Stimulated activated CD4-positive, alpha-beta T cell treated with anti-CD3 and anti-CD28 coated beads, Interleukin-2, amount 100 ng/mL, for 48 hours (primary cell): ENCODE measurements at places on chromosomes 12 and 14.

DNA sequence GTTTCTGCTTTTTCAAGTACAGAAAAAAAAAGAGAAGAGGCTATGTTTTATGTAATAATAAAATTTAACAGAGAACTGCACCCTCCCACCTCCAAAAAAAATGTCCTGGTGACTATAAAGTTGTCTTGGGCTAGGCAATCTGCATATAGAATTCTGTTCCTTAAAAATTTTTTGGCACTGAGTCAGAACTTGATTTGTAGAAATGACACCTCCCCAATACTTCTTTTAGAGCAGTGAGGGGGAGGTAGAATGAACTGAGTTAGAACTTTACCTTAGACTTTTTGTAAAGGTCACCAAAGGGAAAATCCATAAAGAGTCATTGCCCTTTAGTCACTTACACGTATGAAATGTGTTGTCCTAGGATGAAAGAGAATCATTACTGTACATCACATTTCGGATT is 80.0 kb downstream of the BTG1 start:
- DNase-seq = no peak

DNA sequence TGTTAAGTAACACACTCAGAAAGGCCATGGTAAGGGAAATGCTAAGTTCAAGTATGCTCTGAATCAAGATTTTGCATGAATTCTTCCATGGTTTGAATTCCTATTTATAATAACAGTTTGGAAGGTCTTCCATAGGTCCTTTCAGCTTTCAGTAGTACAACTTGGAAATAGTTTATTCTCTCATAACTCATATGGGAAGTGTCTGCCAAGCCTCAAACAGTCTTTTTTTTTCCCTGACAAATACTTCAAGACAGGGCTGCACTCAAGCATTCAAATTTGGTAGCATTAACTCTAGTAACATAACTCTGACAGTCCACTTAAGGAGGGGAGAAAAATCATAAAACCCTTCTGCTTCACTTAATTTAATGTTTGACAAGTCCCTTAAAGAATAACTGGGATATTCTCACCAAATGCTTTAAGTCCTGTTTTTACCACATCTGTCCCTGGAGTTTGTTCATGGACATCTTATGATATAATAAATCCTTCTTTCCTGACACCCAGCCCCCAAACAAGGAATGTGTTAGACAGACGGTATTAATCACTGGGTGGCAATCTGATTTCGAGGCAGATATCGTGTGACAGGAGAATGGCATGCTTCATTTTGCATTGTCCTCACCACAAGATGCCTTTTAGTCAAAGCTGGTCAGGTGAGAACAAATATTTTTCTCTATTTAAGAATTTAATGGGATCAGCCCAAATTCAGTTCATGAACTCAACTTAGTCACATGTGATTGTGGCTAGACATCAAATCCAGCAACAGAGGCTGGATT is 165.7 kb downstream of the BMP4 start:
- no peak for DNase-seq

GRCh38 chr14:50397390-50398188 is 908 bp upstream of the CDKL1 start:
- DNase-seq = no peak

DNA sequence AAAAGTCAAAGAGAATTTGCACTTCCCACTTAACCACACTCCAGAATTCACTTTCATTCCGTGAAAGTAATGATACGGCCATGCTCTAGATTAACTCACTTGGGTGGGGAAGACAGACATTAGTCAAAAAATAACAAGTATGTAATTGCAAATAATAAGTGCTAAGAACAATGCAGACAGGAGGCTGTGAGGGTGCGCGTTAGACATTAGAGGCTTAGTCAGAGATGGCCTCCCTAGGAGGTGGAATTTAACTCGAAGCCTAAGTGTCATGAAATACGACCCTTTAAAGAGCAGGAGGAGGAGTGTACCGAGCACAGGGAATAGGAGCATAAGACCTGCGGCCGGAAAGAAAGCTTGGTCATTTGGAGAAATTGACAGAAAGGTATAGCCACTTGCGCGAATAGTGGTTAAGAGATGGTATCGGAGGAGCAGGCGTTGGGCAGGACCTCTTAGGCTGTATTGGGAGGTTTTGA is 628 bp downstream of the SNRPF start:
- no peak for DNase-seq

DNA sequence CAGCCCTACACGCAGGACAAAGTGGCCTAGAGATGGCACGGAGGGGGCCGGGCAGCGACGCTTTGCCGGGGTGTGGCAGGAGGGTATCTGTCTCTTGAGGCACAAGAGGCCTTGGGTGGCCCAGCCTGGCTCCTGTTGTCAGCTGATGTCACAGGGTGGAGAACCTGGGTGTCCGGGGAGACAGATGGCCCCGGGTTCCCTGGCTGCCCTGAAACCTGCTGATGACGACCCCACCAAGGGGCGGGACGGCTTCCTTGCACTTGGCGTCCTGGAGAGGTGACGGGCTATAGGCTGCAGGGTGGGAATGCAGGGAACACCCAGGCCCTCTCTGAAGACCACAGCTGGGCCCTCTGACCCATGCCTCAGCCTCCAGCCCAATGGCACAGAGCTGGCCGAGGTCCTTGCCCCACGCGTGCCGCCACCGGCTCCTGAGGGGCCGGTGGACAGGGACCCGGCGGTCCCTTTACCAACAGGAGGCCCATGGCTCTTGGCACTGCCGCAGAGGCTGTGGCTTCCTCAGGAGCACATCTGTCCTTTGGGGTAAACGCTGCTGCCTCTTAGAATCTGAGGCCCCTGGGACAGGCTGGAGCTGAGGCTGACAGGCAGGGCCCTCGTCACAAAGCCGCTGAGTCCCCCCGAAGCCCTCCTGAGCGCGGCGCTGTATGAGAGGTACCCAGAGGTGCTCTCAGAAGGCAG is 16.4 kb downstream of the TRMT61A start:
- DNase-seq = no peak
